ENCODE measurements at places on chromosomes 11 and 22.

DNA sequence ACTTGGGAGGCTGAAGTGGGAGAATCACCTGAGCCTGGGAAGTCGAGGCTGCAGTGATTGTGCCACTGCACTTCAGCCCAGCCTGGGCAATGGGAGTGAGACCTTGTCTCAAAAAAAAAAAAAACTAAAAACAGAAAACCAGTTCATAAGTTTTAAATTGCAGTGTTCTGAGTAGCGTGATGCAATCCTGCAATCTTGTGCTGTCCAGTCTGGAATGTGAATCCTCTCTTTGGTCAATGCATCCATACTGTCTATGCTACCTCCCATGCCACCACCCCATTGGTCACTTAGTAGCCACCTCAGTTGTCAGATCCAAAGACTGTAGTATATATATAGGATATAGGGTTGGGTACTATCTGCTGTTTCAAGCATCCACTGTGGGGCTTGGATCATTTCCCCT, 11.1 kb downstream of the YAP1 start:
- no peak for DNase-seq

DNA sequence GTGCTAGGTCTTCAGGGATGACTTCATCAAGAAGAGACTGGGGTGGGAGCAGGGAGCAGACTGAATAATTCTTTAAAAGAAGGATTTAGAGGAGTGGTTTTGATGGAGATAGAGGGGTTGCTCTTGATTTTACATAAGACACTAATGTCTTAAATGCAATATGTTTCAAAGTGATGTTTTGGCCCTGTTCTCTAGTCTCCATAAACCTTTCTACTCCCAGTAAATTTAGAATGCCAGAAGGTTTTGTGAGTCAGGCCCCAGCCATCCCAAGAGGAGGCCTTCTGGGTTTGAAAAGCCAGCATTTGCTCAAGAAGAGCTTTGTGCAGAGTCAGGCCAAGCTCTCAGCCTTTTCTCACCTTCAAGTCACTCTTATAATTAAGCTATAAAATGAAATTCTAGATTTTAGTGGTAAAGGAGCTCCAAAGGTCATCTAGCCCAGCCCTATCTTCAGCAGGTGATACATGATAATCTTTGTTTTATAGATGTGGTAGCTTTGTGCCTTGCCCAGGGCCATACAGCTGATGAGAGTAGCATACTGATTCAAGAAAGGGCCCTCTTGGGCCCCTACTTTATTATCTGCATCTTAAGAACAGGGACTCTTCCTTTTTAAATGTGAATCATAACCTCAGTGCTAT, 122.8 kb upstream of the MTNR1B start:
- no peak for DNase-seq

- no peak for DNase-seq
These were observed 9.6 kb downstream of the OR52K1 start for GRCh38 chr11:4491878-4492606.

- DNase-seq = no peak
These were observed 4.7 kb upstream of the C11orf96 start for GRCh38 chr11:43937434-43938411.

DNA sequence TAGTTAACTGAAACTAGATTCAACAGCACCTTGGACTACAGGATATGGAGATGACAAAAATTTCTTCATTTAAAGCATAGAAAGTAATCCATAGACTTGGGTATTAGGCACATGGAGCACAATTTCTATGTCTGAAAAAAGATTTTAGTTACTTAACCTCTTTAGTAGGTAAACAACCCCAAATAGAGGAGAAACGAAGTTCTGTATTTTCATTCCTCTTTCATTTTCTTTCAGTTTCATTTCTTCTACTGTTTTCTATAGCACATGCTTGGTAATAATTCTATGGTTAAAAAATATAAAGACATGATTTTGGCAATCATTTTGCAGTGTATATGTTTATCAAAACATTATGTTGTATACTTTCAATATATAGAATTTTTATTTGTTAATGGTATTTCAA, 99.5 kb downstream of the CASP12 start:
- no peak for DNase-seq

- DNase-seq = no peak
These were observed 2.2 kb upstream of the OR51E2 start for GRCh38 chr11:4699697-4700435.

DNA sequence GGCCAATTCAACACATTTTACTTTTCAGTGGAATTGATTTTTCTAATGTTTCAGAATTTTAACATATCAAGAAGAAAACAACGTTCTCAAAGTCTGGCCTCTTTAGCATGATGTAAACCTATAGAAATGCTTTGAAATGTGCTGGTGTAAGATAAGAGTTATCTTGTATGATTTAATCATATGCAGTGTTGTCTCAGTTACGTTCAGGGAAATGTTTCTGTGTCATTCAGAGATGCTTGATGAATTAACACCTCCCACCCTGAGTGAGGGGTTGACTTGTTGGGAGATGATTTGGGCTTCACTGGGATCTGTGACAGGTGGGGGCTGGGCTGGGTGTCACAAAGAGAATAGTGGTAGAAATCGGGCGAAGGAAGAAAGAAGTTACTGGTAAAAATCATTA, 15.7 kb upstream of the MYO18B start:
- DNase-seq = no peak

DNA sequence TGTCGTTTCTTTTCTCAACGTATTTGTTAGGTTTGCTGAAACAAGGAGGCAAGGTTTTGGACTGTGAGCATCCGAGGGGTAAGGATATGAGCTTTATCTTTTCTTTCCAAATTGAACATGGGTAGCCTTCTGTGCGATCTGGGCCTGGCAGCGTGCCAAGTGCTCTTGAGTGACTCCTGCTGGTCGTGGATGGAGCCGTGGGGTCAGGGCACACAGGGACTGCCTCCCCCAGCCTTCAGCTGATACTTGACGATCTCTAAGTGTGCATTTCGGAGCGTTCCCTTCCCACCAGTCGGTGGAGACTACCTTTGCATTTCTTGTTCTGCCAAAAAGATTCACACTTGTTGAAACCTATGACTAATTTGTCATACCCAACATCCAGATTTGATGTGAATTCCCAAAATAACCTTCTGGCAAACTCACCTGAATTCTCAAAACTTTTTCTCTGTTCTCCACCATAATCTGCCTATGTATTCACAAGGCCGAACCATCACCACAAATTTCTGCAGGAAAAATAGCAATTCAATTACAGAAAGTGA, 40.1 kb upstream of the CLMP start:
- DNase-seq = no peak

Measured in stimulated activated naive CD4-positive, alpha-beta T cell (primary cell).